T-helper 2 cell treated with Interferon-gamma antibody and Interleukin-4, amounts not matched to agents 5 μg/mL and 100 μg/mL, for 36 hours (primary cell): ENCODE measurements at places on chromosomes 5 and 9.

DNA sequence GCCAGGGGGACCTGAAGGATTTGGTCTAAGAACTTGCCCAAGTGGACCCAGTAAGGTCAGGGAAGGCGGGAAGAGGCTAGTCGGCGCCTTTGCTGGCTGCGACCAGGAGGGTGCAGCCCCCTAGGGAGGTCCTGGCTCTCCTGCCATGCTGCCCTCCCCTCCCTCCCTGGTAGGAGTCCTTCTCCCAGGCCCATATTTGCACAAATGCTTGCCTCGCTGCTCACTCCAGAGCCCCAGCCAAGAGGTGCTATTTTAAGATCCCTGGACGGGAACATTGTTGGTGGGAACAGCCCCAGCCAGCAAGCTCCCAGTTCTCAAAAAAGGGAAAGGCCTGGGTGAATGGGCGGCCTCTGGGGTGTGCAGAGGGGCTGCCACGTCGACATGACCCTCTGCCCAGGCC lies 4.3 kb upstream of the IL17B start:
- DNase-seq: no peak

- DNase-seq: no peak
Observed at GRCh38 chr5:181186986-181187499, 18.0 kb downstream of the TRIM7 start.

GRCh38 chr5:120545007-120545406 lies 80.9 kb downstream of the PRR16 start:
- no peak for DNase-seq

DNA sequence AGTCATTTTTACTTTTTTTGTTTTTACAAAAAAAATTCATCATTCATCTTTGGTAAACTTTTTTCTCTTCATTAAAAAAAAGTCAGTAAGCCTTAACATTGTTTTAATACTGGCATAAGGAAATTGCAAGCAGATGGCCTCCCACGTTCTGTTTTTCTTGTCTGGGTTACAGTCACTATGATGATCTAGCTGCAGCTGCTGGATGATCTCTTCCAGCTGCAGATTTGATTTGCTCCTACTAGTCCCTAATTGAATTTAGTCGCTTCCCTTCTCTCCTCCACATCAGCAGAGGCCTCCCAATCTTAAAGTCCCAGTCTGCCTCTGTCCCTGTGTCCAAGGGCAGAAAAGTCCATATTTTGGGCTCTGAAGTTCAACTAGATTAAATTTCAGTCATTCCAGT lies 106.8 kb upstream of the PTGER4 start:
- DNase-seq: no peak

DNA sequence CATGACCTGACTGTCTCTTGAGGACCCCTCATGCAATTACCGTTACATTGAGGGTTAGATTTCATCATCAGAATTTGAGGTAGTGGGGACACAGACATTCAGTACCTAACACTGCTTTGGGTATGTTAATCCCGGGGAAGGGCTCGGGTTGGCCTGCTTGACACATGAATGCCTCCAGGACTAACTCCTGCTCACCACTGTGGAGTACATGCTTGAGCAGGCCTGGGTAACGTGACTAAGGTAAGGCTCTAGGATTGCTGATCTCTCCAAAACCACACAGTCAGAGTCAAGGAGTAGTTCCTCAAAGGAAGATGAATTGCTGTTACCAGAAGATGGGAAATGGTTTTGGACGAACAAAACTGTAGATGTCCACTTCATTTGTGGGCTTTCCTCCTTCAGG lies 376.3 kb upstream of the ZNF462 start:
- DNase-seq: no peak

GRCh38 chr9:14231196-14231990 lies 82.5 kb downstream of the NFIB start:
- DNase-seq: no peak

DNA sequence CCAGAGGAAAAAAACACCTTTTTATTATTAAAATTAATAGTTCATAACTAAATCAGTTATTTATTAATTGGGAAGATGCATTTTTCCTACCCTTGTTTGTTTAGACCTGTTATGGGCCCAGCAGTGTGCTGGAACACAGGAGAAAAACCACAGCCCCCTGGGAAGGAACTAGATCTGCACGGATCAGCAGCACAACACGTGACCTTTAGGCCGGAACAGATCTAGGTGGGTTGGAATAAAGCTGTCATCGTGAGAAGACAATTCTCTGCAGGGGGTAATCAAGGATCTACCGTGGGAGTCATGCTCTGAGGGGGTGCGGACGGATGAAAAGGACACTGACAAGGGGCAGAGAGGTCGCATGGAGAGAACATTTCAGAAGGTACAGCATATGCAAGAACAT lies 95.8 kb upstream of the SPATA31C2 start:
- no peak for DNase-seq

GRCh38 chr5:617896-618295 lies 5.8 kb downstream of the CEP72 start:
- DNase-seq: no peak

DNA sequence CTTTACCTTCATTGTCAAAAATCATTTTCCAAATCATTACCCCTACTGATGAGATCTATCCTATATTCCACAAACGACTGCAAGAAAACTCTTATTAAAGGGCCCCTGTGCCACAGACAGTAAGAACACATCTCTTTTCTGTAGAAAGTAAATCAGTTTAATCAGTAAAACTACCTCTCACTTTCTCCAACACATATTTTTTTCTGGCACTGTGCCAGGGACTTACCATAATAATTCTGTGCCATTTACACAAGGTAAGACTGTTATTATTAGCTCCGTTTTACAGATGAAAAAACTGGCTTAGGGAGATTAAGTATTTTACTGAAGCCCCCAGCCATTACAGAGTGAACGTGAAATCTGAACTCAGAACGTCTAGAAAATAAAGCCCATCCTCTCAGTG lies 587.0 kb upstream of the COX7C start:
- no peak for DNase-seq

GRCh38 chr5:122195802-122196394 lies 66.6 kb downstream of the ZNF474 start:
- DNase-seq: no peak

GRCh38 chr9:89721176-89721700 lies 116.4 kb downstream of the GADD45G start:
- no peak for DNase-seq

DNA sequence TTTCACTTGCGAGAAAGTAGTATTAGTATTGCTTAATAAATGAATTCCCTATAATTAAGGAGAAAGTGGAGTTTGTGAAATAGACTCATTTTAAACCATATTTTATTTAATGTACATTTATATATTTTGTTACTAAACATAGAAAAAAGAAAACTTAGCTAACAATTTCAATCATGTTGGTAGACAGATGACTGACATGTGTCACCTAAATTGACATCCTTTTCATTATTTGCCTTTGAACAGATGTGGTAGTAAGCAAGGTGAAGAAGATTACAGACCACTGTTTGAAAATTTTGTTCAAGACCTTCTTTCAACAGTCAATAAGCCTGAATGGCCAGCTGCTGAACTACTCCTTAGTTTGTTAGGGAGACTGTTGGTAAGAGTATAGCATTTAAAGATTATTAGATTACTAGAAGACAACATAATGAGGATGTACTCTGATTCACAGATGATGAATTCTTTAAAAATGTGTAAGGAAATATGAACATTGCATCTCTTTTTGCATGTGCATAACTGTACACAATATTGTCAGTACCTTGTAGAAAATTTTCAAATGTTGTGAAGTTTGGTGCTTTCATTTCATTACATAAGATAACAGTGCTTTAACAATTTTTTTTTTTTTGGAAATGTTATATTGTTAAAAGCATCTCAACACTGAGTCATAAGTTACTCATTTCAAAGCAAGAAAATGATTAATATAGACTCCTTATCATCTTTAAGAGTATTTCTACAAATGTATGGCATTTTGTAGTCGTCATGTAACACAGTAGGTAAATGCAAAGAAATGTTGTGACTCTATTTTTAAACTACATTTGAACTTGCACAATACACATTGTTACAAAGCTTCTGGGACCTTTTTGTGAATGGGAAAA lies 139.5 kb downstream of the NIPBL start:
- DNase-seq: no peak

GRCh38 chr5:52995095-52995494 lies 5.9 kb downstream of the ITGA2 start:
- no peak for DNase-seq

- DNase-seq: no peak
Observed at GRCh38 chr9:389159-389558, 174.5 kb downstream of the DOCK8 start.
